Breast epithelium (tissue), 4 donors: ENCODE measurements at places on chromosomes 4 and X. TPM values are rescaled to one million over a fixed set of nuclear protein-coding genes. Genes with fewer than 3 reads are reported as not detected.

Gene GAGE13
- total RNA-seq = not detected

Gene SPIN2A
- total RNA-seq = 0.73 TPM

Gene RRH
- total RNA-seq = 0.66 TPM

Gene NCAPG
- 0.96 TPM for total RNA-seq

Gene FBXO8
- total RNA-seq = 29.2 TPM

Gene XAGE1A
- total RNA-seq = not detected

Gene PDZD4
- total RNA-seq = 5.6 TPM

Gene PAGE2
- total RNA-seq = not detected
